Suppressor macrophage (primary cell): ENCODE measurements at places on chromosomes 16 and 17.

DNA sequence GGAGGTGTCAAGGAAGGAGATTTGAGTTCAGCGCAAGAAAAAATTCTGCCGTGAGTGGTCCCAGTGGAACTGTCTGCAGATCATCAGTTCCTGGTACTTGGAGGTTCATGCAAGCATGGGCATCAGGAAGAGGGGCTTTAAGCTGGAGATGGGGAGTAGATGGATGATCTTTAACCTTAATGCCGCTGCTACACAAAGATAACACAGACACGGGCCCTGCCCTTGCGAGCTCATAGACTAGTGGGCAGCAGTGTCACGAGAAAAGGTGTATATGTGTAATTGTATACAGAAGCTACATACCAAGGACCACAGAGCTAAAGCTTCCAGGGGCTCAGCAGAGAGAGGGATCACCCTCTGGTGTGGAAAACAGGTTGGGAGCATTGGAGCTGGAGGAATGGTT lies 33.6 kb downstream of the PRSS54 start:
- no peak for DNase-seq

DNA sequence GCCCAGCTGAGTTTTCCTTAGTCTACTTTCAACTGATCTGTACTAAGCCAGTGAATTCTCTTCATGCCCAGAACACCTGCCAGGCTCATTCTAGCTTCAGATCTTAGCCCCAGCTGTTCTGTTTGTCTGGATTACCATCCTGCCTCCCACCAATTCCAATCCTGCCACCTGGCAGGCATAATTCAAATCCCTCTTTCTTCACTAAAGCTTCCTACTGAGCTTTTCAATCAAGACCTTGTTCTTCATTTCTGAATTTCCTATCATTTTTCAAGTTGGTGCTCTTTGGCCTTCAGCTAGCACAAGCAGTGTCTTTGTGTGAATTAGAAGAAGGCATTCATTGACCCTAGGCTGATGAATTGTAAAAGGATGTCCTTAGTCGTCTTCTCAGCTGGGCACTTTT lies 357.6 kb downstream of the UTP18 start:
- no peak for DNase-seq

DNA sequence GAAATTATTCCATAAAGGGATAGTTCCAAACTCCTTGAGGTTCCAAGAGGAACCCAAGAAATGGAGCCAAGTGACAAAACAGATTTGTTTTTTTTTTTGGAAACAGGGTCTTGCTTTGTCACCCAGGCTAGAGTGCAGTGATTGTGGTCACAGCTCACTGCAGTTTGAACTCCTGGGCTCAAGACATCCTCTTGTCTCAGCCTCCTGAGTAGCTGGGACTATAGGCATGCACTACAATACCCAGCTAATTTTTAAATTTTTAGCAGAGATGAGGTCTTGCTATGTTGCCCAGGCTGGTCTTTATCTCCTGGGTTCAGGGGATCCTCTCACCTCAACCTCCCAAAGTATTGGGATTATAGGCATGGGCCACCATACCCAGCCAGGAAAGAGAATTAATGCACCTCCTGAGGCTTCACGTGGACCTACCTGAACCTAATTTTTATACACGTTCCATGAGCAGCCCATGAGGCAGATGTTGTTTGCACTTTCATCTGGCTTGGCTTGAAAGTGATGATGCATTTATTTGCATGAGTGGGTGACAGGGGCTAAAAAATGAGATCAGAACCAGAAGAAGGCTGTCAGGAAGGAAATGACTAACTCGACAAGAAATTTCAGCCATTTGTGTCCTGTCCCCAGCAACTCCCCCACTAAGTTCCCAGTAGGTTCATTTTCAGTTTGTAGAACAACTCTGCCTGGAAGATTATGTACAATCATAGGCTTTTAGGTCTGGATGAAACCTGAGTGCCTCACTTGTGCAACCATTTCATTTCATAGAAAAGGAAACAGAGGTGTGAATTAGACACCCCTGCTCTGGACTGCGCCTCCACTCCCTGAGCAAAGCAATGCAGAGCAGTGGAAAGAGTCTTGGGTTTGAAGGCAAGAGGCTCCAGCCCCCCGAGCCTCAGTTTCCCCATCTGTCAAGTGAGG lies 10.3 kb upstream of the IRF8 start:
- peak; percentile 74 for DNase-seq

DNA sequence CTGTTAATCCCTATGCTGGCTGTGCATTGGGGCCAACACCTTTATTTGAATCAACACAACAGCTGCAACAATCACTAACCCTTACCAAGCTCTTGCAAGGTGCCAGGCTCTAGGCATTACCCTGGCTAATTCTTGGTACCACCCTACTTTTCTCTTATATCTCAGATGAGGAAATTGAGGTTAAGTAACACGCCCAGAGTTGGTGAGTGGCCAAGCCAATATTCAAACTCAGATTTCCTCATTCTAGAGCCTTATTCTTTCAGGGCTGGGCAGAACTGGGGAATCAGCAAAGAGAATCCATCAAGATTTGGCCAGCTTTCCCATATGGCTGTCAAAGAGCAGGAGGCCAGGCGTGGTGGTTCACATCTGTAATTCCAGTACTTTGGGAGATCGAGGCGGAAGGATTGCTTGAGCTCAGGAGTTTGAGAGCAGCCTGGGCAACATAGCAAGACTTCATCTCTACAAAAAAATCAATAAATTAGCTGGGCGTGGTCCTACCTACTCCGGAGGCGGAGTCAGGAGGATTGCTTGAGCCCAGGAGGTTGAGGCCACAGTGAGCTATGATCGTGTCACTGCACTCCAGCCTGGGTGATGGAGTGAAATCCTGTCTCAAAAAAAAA lies 23.7 kb downstream of the ARSG start:
- peak; percentile 91 for DNase-seq

DNA sequence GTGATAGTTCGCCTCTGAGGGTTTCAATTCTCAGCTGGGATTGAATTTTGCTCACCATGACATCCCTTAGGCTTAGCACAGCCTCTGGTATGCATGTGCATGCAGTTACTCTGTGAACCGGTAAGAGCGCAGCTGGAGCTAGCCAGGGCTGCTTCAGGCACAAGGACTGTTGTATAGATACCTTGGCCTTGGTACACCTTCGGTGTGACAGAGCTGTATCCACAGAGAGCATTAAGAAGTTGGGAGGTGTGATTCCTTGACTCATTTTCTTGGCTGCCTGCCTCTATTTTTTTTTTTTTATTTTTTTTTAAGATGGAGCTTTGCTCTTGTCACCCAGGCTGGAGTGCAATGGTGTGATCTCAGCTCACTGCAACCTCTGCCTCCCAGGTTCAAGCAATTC lies 2.2 kb upstream of the NUTF2 start:
- DNase-seq: no peak

GRCh38 chr16:1543085-1543896 lies 9.8 kb downstream of the TMEM204 start:
- peak; percentile 94 for DNase-seq

DNA sequence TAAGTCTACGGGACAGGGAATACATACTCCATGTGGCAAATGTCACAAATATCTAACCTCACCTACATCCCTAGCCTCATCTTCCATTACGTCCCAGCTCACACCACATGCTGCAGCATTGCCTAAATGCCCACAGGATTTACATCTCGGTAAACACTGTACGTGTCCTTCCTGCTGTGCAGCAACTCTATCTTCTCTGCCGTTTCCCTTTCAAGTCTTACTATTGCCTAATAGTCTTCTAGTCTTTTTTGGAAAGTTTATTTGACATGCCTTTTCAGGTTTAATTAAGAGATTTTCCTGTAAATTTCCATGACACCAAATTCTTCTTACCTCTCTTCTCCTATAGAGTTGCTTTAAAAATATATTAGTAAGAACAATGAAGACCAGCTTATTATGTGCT lies 120.5 kb downstream of the HS3ST4 start:
- DNase-seq: no peak

DNA sequence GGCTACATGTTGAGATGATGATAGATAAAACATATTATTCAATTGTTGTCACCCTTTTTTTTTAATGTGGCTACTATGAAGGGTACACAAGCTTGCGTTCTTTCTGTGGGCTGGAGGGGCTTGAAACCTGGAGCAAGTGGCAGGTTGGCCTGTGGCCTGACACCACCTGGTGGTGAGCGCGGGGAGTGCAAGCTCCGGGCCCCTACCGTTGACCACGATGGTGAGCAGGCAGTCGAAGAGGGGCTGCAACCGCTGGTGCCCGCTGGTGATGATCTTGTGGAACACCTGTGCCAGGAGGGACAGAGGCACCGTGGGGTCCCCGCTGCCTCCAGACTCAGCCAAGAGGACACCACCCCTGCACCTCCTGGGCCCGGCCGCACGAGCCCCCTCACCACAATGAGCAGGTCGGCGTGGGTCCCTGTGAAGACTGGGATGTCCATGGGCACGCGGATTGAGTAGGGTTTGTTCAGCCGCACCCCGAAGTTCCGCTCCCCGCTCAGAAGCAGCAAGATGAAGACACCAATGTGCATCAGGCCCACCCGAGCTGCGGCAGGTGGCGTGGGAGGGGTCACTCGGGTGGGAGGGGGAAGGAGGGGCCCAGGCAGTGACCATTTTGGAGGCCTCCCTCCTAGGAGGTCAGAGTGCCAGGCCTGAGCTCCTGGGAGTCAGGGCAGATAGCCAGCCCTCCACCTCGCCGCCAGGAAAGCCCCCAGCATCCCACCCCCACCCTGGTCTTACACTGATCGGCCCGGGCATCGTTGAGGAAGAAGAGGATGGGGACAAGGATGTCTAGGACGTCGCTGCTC lies 14.4 kb downstream of the HID1 start:
- peak; percentile 89 for DNase-seq

GRCh38 chr17:73203135-73203787 lies 10.4 kb downstream of the COG1 start:
- no peak for DNase-seq

GRCh38 chr16:71912534-71913275 lies 17.4 kb downstream of the IST1 start:
- no peak for DNase-seq

DNA sequence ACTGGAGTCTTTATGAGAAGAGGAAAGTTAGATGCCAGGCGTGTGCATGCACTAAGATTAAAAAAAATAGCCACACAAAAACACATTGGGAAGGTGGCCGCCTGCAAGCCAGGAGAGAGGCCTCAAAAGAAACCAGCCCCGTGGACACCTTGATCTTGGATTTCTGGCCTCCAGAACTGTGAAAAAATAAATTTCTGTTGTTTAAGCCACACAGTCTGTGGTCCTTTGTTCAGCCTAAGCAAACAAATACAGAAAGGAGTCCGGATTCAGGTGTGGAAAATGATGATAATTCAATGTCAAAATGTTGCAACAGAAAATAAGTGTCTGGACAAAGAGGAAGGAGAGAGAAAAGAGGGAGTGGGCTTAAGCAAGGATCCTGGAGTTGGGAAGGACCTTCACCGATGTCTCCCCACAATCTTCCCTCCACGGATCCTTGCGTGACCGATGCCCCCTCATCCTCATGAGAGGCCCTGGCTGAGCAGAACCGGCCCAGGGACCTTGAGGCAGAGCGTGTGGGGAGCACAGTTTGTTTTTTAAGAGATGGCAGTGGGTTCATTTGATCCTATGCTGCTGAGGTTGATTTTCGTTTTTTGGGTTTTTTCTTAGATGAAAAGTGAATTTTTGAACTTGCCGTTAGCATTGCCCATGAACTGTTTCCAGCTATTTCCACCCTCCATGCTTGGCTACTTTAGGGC lies 133.2 kb downstream of the IRX3 start:
- DNase-seq: no peak

DNA sequence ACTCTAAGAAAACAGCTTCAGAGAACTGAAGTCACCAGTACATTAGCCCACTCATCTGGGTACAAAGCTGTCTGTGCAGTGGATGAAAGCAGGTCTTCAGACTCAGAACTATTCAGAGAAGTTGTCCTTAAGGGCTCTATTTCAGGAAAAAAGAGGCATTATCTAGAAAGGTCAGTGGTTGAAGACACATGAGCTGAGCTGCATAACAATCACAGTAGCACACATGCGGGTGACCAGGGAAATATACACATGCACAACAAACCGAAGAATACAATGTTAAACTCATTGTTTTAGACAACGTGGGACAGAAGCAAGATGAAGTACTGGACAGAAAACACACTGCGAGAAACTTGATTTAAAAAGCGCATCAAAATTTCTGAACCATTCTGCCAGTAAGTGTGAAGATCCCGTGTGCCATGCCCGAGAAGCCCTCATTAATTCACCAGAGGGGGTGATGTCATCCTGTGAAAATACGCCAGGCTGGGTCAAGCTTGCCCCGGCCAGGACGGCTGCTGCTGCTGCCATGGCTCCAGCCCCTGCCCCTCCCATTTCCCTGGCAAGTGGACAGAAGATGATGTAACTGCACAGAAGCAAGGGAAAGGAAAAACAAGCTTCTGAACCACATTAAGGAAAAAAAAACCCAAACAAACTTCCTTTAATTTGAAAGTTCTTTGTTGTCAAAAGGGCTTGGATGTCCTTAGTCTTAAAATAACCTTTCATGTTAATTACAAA lies 10.1 kb downstream of the DYNC1LI2 start:
- peak; percentile 79 for DNase-seq

DNA sequence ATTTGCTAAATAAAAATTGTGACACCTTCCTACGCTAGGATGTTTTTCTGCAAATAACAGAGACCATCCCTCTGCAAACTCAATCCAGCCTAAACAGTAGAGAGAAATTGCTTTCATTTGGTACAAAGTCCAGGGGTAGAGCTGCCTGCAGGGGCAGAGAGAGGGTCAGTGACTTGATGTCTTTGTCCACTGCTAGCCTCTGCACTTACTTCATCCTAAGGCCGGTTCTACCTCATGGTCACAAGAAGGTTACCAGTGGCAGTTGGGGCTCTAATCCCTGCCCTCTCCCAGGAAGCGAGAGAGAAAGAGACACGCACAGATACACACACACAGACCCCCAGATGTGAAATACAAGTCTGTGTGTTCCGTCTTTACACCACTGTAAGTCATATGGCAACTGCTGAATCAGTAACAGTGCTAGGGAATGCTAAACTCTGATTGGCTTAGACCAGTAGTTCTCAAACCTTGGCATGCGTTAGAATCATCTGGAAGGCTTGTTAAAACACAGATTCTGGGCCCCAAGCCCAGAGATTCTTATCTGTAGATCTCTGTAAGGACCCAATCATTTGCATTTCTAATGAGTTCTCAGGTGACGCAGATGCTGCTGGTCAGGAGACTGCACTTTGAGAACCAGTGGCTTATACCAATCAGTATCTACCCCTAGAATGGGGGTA lies 13.1 kb upstream of the LPCAT2 start:
- DNase-seq: no peak

DNA sequence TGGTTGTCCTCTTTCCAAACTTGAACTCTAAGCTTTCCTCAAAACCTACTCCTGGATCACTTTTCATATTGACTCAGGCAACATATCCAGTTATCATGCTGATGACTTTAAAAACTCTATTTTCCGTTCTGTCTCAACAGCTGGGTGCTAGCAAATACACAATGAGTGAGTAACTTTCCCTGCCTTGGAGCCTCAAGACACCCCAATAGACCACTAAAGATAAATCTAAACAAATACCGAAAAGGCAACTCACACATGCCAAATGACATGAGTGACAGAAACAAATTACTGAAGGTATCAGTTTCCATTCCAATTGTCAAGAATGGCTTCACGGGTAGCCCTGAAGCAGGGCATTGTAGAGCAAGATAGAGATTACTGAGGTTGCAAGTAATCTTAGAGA lies 15.7 kb upstream of the TMEM101 start:
- no peak for DNase-seq

GRCh38 chr16:57754354-57755060 lies 18.9 kb downstream of the KATNB1 start:
- DNase-seq: no peak
